ENCODE measurements at places on chromosomes 4 and X.

GRCh38 chr4:135744928-135745327 is 1543.3 kb upstream of the PABPC4L start:
- no peaks in the 10 kb centered on the region for H3K4me1 ChIP-seq
- no peak for DNase-seq
- H3K36me3 ChIP-seq: no peaks in the 10 kb centered on the region

DNA sequence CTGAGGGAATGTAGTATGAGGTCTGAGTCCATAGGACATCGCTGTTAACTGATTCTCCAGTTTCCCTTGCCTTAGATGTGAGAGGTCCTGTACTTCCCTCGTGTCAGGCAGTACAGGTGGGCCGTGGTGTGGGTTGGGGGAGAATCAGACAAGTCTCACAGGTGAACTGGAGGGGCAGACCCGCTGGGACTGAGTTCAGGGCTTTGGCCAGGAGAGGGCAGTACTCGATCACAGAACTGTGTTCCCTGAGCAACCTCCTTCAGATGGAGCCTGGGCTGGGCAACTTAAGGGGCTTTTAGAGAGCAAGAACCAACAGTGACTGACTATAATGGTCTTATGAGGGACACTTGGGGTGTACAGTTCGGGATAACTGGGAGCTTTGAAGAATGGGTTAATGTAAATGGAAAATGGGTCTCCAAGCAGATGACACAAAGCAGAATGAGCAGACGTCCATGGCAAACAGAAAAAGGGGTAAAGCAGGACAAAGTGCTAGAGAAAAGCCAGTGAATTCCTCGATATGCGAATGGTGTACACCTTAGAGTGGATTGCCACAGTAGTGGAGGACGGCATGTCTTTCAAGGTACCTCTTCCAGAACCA is 83.6 kb downstream of the CCNG2 start:
- DNase-seq: peak; percentile 76
- peaks cover 60% of the 10 kb centered on the region for H3K27me3 ChIP-seq
- H3K36me3 ChIP-seq: no peaks in the 10 kb centered on the region

DNA sequence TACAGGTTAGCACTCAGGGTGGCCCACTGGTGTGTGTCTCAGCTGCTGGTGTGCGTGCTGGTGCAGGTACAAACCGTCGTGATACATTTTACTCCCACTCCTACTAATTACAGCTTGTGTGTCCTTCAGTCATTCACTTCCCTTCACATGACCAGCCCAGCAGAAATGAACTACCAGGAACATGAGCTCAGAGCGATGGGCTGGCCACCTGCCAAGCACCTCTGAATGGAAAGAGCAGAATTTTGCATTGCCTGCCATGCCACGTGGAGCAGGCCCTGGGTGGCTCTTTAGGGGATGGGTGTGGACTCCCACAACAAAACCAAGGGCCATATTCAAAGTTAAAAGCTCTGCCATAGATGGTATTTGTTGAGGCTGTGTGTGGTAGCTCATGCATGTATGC is 58.9 kb upstream of the PGM2 start:
- no peak overlapping the region for H3K4me3 ChIP-seq
- no peaks in the 10 kb centered on the region for H3K4me1 ChIP-seq
- peak; percentile 32 for DNase-seq
- 0 out of 2 replicates have a peak, but pooled peaks cover 15% of the 10 kb centered on the region for H3K27me3 ChIP-seq
- H3K27ac ChIP-seq: no peak overlapping the region

DNA sequence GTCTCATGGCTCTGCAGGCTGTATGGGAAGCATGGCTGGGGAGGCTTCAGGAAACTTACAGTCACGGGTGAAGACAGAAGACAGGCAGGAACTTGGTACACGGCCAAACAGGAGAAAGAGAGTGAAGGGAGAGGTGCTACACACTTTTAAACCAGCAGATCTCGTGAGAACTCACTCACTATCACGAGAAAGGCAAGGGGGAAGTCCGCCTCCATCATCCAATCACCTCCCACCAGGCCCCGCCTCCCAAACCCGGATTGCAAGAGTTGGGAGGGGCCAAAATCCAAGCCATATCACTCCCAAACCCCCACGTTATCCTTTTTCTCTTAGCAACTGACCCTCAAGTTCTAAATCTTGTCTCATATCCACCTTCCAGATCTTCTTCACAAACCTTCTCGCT is 1710.5 kb upstream of the TENM3 start:
- no peaks in the 10 kb centered on the region for H3K27me3 ChIP-seq
- H3K36me3 ChIP-seq: no peaks in the 10 kb centered on the region
- DNase-seq: no peak
- no peaks in the 10 kb centered on the region for H3K4me1 ChIP-seq
- no peak overlapping the region for H3K4me3 ChIP-seq
- H3K27ac ChIP-seq: no peak overlapping the region

DNA sequence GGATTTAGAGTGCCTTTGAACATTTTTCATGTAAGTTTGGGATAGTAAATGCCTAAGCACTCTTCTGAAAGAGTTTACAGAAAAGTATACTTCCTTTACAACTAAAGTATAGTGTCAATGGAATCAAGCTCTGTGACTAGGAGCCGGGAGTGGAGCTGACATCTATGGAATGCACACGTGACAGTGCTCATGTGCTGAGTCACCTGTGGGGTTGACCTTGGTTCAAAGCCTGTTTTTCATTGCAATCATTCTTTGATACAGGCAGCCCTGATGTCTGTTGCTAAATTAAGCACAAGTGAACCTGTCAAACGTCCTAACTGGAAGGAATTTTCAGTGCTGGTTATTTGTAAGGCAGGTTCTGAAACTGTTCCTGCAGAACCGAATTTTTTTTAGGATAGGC is 82.5 kb downstream of the GPAT3 start:
- no peaks in the 10 kb centered on the region for H3K36me3 ChIP-seq
- H3K27ac ChIP-seq: peak overlapping the region; percentile 25
- H3K4me3 ChIP-seq: peak overlapping the region; percentile 35
- peaks cover 19% of the 10 kb centered on the region for H3K4me1 ChIP-seq
- H3K27me3 ChIP-seq: no peaks in the 10 kb centered on the region
- peak; percentile 84 for DNase-seq

DNA sequence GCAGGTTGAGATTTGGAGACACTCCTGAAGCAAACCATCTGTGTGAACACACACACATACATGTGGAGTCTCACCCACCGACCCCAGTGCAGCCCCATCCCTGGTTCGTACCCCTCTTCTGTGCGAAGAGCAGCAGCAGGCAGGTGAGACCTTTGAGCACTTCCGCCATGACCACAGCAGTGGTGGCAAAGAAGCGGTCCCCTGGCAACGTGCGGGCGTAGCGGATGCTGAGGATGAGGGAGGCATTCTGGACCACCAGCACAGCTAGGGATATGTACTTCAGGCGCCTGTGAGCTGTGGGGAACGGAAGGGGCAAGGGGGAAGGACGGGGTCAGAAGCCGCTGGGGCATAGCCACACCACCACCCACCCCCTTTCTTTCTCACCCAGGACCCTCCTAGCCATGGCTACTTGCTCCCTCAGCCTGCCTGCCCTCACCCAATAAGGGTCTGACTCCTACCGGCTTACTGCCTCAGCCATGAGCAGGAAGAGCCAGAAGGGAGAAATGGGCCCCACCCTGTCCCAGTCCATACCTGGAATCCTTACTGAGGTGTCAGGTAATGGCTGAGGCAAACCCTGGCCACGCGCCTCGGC is 1.6 kb downstream of the SLC35A2 start:
- no peak for DNase-seq
- H3K4me3 ChIP-seq: peak overlapping the region; percentile 93
- no peaks in the 10 kb centered on the region for H3K27me3 ChIP-seq

GRCh38 chr4:176642472-176642871 is 150.2 kb downstream of the VEGFC start:
- no peaks in the 10 kb centered on the region for H3K27me3 ChIP-seq
- H3K4me1 ChIP-seq: peaks cover 16% of the 10 kb centered on the region
- H3K36me3 ChIP-seq: no peaks in the 10 kb centered on the region
- no peak overlapping the region for H3K27ac ChIP-seq
- no peak for DNase-seq

GRCh38 chr4:10035130-10035529 is 13.8 kb upstream of the SLC2A9 start:
- no peak for DNase-seq
- H3K27ac ChIP-seq: no peak overlapping the region
- H3K36me3 ChIP-seq: no peaks in the 10 kb centered on the region
- peaks cover 20% of the 10 kb centered on the region for H3K4me1 ChIP-seq
- H3K4me3 ChIP-seq: no peak overlapping the region

DNA sequence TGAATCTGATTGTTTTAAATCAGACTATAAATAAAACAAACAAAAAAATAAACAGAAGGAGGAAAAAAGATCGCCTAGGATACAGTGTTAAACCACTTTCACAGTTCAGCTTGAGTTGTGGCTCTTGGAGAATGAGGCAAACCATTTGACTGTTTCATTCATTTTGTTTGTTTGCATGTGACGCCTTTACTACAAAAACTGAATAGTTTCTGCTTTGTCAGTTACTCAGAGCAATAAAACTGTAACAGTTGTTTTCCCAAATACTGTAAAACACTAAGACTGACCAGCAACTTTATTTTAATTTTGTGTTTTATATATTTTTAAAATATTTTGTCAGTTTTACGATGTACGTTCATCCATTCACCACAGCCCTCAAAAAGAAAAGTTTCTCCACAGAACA is 214.5 kb downstream of the FBXW7 start:
- DNase-seq: no peak
- peaks cover 42% of the 10 kb centered on the region for H3K36me3 ChIP-seq
- no peak overlapping the region for H3K27ac ChIP-seq
- H3K4me3 ChIP-seq: no peak overlapping the region

GRCh38 chr4:118883861-118884260 is 4.8 kb upstream of the SYNPO2 start:
- DNase-seq: peak; percentile 17
- H3K27ac ChIP-seq: no peak overlapping the region
- no peak overlapping the region for H3K4me3 ChIP-seq
- H3K36me3 ChIP-seq: no peaks in the 10 kb centered on the region
- no peaks in the 10 kb centered on the region for H3K27me3 ChIP-seq
- peaks cover 4% of the 10 kb centered on the region for H3K4me1 ChIP-seq

DNA sequence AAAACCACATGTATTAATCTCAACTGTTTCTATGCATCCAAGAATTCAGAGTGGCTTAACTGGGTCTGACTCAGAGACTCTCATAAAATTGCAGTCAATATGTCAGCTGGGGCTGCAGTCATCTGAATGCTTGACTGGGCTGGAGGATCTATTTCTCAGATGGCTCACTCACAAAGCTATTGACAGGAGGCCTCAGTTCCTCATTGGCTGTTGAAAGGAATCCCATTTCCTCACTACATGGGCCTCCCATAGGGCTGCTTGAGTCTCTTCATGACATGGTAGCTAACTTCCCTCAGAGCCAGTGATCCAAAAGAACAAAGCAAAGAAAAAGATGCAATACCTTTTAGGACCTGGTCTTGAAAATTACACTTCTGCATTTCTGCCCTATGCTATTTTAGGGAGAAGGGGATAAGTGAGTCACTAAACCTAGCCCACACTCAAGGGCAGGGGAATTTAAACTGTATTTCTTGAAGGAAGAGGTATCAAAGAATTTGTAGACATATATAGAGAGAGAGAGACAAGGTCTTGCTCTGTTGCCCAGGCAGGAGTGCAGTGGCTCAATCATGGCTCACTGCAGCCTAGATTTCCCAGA is 9.8 kb downstream of the SCFD2 start:
- peaks cover 14% of the 10 kb centered on the region for H3K36me3 ChIP-seq
- DNase-seq: no peak
- no peak overlapping the region for H3K27ac ChIP-seq
- no peak overlapping the region for H3K4me3 ChIP-seq
- H3K27me3 ChIP-seq: no peaks in the 10 kb centered on the region
- H3K4me1 ChIP-seq: peaks cover 24% of the 10 kb centered on the region

GRCh38 chr4:164725066-164725465 is 28.9 kb upstream of the SMIM31 start:
- no peak overlapping the region for H3K27ac ChIP-seq
- H3K27me3 ChIP-seq: no peaks in the 10 kb centered on the region
- no peaks in the 10 kb centered on the region for H3K4me1 ChIP-seq
- no peak overlapping the region for H3K4me3 ChIP-seq

- H3K4me1 ChIP-seq: peaks cover 34% of the 10 kb centered on the region
- no peaks in the 10 kb centered on the region for H3K27me3 ChIP-seq
- DNase-seq: peak; percentile 51
- H3K27ac ChIP-seq: peak overlapping the region; percentile 3
- H3K36me3 ChIP-seq: peaks cover 51% of the 10 kb centered on the region
Measured at GRCh38 chr4:183449193-183449882, 4.9 kb downstream of the CDKN2AIP start.

DNA sequence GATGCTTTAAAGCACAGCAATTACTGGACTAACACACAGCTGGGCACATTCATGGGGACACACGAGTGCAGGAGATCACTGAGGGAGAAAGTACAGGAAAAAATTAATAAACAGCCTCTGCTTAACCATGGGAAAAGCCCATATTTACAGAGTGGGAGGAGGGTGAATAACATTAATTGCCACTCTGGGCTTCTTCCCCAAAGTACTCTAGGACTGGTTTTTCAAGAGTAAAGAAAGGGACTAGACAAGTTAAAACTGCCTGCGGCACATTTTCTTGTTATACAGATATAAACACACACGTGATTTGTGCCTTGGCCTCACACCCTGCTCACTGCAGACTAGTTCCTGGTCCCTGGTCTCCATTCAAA is 179.7 kb upstream of the TET2 start:
- no peaks in the 10 kb centered on the region for H3K4me1 ChIP-seq
- no peaks in the 10 kb centered on the region for H3K27me3 ChIP-seq
- no peaks in the 10 kb centered on the region for H3K36me3 ChIP-seq
- H3K27ac ChIP-seq: no peak overlapping the region
- H3K4me3 ChIP-seq: no peak overlapping the region

DNA sequence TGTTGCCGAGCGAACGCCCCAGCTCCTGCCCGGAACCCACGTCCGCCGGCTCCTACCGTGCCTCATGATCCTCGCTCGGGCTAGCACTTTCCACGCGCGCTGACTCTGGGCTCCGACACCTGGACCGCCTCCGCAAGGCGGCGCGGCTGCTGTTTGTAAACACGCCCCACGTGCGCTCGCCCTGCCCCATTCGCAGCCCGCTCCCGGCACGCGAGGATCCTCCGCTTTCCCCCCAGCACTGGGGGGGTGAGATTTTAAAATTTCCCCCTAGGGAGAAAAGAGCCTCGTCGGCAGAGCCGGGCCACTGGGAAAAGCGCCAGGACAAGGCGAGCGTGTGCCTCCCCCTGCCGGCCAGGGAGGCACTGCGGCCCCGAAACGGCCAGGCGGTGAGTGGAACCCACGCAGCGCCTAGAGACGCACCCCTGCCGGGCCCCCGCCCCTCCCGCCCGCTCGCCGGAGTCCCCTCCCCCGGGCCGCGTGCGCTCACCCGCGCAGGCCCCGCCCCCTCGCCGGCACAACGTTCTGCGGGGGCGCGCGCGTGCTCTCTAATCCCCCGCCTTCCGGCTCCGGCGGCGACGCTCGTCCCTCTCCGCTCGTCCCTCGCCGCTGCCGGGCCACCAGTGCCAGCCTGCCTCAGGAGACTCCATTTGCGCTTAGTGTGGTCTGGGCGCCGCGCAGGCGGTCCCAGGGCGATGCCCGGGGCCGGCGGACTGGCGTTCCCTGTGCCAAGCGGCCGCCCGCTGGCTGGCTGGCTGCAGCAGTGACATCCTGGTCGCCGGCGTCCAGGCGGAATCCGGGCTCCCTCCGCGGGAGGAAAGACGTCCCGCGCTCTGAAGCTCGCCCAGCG is at the start of gene TIGD2:
TSS of gene TIGD2 (plus strand) at position 548 of the 847 bp plus-strand sequence. CDS start 1,442 bp downstream, outside the sequence.
- peaks cover 5% of the 10 kb centered on the region for H3K4me1 ChIP-seq
- H3K36me3 ChIP-seq: no peaks in the 10 kb centered on the region
- peak within 1 kb of the TSS; percentile 82 for H3K4me3 ChIP-seq
- peak within 1 kb of the TSS; percentile 76 for H3K27ac ChIP-seq

GRCh38 chr4:151788021-151788420 is 27.2 kb upstream of the GATB start:
- DNase-seq: no peak
- H3K4me1 ChIP-seq: no peaks in the 10 kb centered on the region
- H3K4me3 ChIP-seq: no peak overlapping the region
- no peaks in the 10 kb centered on the region for H3K27me3 ChIP-seq
- no peaks in the 10 kb centered on the region for H3K36me3 ChIP-seq
- H3K27ac ChIP-seq: no peak overlapping the region
